Activated T-cell treated with anti-CD3 and anti-CD28 coated beads, Interleukin-2, amount 50 U/mL, for 72 hours (primary cell): ENCODE measurements at places on chromosomes 6 and 20.

GRCh38 chr6:117568831-117569410 is 33.4 kb downstream of the GOPC start:
- DNase-seq, result no peak

GRCh38 chr20:57438552-57438951 is 47.4 kb downstream of the RBM38 start:
- DNase-seq, result no peak

DNA sequence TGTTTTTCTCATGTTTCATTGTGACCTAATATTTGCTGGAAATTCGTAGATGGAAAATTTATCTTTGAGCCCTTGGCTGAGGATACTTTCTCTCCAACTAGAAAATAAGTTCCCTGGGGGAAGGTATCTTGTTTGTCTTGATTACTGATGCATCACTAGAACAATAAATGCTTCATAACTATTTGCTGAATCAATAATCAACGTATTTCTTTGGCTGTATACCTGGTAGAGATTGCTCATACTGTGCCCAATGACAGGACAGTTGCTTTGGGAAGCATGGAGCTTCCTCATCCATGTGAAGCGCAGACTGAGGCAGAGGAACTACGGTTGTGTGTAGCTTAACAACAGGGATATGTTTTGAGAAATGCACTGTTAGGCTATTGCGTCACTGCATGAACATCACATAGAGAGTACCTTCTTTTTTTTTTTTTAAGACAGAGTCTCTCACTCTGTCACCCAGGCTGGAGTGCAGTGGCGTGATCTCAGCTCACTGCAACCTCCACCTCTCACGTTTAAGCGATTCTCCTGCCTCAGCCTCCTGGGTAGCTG is 34.2 kb upstream of the RPN2 start:
- no peak for DNase-seq

DNA sequence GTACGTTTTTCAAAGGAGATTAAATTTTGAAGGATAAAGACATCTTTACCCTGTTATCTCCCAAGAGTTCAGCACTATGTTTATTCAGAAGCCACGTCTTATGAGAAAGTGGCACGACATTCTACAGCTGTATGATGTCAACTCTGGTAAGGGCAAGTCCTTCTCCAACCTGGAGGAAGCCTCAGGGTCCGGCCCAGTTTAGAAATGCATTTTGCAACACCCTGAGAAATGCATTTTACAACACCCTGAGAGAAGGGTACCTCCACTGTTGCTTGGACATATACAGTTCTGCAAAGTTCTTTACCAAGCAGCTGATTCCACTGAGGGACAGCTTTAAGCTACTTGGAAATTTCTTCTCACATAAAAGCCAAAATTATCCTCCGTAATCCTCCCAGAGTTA is 17.5 kb downstream of the NAPB start:
- no peak for DNase-seq

GRCh38 chr6:144898741-144899140 is 613.6 kb downstream of the UTRN start:
- DNase-seq, result no peak

- no peak for DNase-seq
Measured at GRCh38 chr6:10332111-10332510, 82.8 kb downstream of the TFAP2A start.

DNA sequence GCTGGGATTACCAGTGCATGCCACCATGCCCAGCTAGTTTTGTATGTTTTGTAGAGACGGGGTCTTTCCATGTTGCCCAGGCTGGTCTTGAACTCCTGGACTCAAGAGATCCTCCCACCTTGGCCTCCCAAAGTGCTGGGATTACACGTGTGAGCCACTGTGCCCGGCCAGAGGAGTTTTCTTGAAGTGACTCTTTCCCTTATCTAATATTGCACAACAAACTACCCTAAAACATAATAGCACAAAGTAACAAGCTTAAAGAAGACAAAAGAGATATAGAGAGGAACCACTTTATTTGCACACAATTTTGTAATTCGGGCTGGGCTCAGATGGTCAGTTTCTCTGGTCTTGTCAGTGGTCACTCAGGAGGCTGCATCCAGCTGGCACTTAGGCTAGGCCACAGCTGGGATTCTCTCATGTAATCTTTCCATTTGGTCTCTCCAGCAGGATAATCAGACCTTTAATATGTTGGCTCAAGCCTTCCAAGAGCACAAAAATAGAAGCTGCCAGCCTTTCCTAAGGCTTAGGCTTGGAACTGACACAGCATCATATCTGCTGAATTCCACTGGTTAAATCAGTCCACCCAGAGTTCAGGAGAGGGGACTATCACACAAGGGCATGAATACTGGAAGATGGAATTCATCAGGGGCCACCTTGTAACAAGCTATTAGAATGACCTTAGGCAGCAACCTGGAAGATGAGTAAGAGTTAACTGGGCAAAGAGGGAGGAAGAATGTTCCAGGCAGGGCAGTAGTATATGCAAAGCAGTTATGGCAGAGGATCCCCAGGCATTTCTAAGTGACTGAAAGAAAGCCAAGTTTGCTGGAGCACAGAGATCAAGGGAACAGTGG is 56.7 kb upstream of the PNRC1 start:
- no peak for DNase-seq

GRCh38 chr6:108707328-108707976 is 140.8 kb upstream of the ARMC2 start:
- DNase-seq, result no peak

GRCh38 chr20:53738039-53738944 is 144.7 kb upstream of the ZNF217 start:
- no peak for DNase-seq

DNA sequence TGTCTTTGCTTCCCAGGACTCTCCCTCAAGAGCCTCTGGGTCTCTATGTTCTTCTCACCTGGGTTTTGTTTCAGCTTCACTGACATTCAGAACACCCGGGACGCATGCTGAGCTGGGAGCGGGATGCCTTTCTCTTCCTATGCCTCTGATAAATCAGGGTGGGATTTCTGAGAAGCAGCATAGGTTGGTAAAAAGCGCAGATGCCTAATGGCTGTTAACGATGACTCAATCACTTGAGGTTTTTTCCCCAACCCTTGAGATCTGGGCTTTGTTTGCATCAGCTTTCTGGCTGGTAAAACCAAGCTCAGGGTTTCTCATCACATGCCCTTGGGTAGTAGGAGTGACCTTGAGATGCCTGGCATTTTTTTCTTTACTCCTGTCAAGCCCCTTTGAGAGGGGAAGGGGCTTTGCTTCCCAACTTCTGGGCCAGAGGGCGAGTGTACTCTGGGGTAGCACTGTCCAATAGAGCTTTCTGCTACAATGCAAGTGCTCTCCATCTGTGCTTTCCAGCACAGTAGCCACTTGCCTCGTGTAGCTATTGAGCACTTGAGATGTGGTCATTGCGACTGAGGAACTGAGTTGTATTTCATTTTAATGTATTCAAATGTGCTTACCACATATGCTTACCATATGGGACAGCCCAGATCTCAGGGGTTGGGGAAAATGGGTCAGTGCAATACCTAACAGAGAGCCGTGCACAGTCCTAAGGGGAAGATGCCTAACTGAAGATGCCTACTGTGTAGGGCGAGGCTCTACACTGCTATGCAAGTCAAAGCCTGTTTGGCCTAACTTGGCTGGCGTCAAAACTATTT is 69.1 kb downstream of the PPP1R14C start:
- no peak for DNase-seq
